Activated CD4-positive, alpha-beta T cell treated with anti-CD3 and anti-CD28 coated beads, Interleukin-2, amount 10 ng/mL, durations not matched to agents 24 days and 14 days (primary cell): ENCODE measurements at places on chromosomes 2 and 18. TPM values are rescaled to one million over a fixed set of nuclear protein-coding genes. Genes with fewer than 3 reads are reported as not detected.

DNA sequence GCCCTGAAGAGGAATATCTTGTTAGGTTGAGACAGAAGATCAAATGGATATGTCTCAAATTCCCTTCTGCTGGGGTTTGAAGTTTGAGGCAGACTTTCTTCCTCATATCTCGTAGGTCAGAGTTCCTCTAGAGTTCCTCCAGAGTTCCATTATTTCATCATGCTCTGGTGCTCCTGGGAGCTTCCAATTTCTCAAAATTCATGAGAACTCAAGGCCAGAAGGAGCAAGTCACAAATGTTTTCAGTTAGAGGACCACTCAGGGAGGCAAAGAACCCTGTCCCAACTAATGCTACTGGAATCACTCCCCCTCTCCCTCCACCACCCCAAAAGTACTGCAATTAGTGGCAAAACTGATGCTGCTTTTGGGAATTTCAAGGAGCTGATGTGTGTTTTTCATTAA, 115.7 kb upstream of the RBMS1 start:
- no peak for DNase-seq

GRCh38 chr18:3528231-3528630, 78.3 kb downstream of the TGIF1 start:
- DNase-seq: no peak

DNA sequence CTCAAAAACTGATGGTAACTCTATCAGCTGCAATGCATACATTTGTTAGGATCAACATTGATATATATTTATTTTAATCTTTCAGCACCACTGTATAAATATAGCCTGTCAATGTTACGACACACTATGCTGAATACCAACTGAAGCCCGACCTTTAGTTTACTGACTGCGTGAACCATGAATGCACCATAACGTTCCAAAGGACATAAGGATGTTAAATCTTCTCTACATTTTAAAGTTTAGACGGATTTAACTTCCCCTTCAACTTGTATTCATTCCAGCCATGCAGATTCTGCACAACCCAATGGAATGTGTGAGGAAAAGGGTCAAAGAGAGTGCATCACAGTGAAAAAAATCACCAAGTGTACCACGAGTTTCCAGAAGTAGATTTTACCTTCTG, 489.5 kb downstream of the IRS1 start:
- no peak for DNase-seq

- DNase-seq: no peak
Measured at GRCh38 chr2:169692718-169693117, 1.5 kb downstream of the CFAP210 start.

GRCh38 chr2:39008665-39009064, 112.2 kb downstream of the SOS1 start:
- no peak for DNase-seq

DNA sequence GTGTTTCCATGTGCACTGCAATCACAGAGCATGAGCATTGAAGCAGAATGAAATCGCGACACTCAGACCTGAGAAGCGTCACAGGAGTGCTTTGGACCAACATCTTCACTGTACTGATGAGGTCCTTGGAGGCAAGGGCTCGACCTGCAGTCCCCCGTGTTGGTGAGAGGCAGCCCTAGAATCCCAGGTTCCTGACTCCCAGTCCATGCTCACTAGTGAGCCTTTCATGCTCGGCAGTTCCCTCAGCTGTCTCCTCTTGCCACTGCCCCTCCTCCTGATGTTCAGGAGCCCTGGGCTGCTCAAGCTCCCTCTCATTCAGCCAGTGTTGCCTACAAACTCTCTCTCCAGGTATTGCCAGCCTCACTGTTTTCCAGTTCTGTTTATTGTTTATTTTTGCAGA, 291.4 kb downstream of the DYSF start:
- DNase-seq: peak; percentile 33

GRCh38 chr18:32040936-32041335, 22.3 kb downstream of the RNF125 start:
- DNase-seq: peak; percentile 87

- no peak for DNase-seq
Measured at GRCh38 chr2:109448946-109449788, 164.6 kb downstream of the SEPTIN10 start.

DNA sequence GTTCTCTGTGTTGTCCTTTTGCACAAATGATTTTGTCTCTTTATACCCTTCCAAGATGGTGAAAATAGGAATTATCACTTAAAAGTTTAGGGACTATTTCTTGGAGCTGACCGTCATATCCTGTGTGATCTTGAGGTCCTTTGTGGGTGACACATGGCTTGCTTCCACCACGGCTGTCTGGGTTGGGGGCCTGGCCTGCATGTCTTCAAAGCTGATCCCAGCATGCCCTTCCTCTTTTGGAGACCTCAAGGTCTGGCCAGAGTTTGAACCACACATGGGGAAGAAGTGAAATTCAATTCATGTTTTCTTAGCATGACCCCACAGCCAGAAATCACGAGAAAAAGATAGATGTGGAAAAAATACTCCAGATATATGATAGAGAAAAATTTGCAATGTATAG, 14.0 kb downstream of the SFTPB start:
- DNase-seq: no peak

Gene CHMP3
- total RNA-seq: 28.3 and 29.0 TPM in 2 replicates

Gene GPR155
- total RNA-seq: 3.1 and 3.6 TPM in 2 replicates

Gene HOXD3
- not detected in 2 replicates for total RNA-seq

Gene UPP2
- not detected in 2 replicates for total RNA-seq
